Stimulated activated CD8-positive, alpha-beta memory T cell treated with anti-CD3 and anti-CD28 coated beads, Interleukin-2, amount 100 ng/mL, for 1 hour (primary cell): ENCODE measurements at places on chromosomes 5 and 9.

DNA sequence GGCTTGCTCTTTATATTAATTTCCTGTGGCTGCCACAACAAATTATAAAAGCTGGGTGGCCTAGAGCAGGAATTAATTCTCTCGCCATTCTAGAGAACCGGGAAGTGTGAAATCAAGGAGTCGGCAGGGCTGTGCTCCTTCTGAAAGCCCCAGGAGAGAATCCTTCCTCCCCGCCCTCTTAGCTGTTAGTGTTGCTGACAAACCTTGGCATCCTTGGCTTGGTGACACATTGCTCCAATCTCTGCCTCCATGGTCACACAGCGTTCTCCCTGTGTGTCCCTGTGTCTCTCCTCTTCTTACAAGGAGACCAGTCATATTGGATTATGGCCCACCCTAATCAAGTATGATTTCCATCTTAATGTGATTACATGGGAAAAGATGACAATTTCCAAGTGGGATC lies 55.9 kb upstream of the NEURL1B start:
- DNase-seq = no peak

- DNase-seq = no peak
Observed at GRCh38 chr5:132883261-132883834, 9.9 kb downstream of the LEAP2 start.

DNA sequence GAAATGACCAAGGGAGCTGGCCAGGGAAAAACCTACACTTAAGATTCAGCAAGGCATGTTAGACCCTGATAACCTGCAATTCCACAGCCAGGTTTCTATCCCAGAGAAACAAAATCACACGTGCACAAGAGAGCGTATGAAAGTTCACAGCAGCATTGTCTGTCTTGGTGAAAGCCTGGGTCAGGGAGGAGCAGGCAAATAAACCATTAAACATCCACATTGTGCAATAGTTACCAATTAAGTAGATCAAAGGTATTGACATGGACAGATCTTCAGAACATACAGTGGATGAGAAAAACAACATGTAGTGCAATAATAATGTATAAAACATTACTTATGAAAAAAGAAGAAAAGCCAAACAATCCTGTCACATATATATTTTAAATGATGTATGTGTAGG lies 15.9 kb upstream of the GPX3 start:
- no peak for DNase-seq

GRCh38 chr5:148739524-148739923 lies 85.2 kb upstream of the HTR4 start:
- no peak for DNase-seq

DNA sequence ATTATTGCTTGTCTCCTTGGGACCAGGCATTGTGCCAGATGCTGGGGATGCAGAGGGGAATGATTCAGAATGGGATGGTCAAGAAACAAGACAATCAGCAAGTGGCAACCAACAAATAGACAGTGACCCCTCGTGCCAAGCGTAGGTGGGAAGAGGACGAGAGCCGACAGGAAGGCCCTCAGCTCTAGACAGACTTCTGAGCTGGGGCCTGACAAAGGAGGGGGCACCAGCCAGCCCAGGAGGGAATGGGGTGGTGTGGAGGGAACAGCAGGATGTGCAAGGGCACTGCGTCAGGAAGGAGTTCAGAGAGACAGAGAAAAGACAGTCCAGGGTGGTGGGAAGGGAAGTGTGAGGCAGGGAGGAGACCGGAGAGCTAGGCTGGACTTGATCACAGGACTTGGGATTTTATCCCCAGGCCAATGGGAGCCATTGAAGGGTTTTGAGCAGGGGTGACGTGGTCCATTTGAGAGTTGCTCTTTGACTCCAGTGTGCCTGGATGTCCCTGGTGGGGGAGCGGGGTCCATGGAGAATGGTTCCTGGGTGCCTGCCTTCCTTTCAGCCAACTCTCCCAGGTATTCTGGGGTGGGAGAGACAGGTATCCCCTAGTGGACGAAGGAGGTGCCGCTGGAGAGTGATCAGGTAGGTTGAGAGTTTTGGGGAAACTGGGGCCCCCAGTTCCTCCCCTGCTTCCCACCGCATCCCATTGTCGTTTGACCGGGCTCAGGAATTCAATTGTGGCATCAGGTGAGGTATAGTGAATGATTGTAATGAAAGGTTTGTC lies 79.3 kb upstream of the ZNF618 start:
- no peak for DNase-seq

GRCh38 chr9:134068744-134069479 lies 1.1 kb upstream of the BRD3 start:
- no peak for DNase-seq
